ENCODE measurements at places on chromosomes 13 and 19.

DNA sequence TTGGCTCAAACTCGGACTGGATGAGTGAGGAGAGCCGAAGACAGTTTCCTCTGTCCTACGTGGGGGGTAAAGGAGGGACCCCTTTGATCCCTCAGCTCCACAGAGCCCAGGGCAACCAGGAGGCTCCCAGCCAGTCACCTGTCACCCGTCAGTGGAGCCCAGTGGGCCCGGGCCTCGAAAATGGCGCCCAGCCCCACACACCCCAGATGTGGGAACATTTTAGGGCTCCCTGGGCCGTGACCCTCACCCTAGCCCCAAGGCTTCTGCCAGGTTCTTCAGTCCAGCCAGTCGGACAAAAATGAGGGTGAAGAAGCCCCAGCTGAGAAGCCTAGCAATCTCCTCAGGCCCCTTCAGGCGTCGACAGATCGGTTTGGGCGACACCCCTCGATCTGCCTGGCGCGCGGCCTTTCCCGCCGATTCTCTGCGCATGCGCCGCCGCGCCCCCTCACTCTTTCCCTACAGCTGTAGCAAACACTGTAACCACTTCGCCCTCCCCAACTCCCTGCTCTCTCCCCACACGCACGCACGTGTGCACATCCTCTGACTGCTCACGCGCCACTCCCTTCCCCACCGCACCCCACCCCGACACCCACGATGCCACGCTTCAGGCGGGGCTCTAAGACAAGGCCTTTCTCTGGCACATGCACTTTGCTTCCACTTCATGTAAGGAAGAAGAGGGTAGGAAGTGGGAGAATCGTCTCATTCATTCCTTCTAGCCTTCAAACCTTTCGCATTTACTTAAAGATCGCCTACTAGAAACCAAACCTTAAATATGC lies at the start of gene SLC6A16:
Gene SLC6A16 (minus strand): TSS at position 391 of the 776 bp plus-strand sequence. CDS start 13,844 bp downstream, outside the sequence.
- DNase-seq = no peak

GRCh38 chr13:110307767-110308655 lies 927 bp downstream of the COL4A2 start:
- DNase-seq = peak; percentile 62

GRCh38 chr13:38166116-38166515 lies 183.5 kb upstream of the UFM1 start:
- DNase-seq = no peak

DNA sequence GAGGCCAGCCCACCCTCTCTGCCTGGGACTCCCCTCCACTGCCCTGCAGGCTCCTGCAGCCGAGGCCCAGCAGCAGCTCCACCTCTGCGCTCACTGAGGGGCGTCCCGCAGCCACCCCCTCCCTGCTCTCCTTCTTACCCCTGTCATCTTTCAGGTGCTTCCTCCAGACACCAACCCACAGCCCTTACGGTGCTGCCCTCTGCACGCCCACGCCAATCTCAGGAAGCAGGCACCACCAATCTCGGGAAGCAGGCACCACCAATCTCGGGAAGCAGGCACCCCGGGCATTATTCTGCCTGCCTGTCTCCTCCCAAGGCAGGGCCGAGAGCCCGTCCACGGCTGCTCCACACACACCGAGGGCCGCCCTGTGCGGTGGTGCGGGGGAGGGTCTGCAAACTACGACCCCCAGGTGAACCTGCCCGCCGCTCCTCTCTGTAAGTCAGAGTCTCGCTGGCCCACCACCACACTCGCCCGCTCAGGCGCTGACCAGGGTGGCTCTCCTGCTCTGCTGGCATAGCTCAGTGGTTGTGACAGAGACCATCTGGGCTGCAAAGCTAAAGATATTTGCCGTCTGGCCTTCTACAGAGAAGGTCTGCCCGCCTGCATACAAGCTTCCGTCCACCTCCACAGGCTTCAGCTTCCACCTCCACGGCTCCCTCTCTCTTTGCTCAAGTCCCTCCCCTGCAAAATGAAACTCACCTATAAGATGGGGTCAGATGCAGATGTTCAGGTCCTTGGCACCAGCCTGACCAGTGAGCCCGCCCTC lies 2.9 kb downstream of the LSM7 start:
- DNase-seq = no peak

DNA sequence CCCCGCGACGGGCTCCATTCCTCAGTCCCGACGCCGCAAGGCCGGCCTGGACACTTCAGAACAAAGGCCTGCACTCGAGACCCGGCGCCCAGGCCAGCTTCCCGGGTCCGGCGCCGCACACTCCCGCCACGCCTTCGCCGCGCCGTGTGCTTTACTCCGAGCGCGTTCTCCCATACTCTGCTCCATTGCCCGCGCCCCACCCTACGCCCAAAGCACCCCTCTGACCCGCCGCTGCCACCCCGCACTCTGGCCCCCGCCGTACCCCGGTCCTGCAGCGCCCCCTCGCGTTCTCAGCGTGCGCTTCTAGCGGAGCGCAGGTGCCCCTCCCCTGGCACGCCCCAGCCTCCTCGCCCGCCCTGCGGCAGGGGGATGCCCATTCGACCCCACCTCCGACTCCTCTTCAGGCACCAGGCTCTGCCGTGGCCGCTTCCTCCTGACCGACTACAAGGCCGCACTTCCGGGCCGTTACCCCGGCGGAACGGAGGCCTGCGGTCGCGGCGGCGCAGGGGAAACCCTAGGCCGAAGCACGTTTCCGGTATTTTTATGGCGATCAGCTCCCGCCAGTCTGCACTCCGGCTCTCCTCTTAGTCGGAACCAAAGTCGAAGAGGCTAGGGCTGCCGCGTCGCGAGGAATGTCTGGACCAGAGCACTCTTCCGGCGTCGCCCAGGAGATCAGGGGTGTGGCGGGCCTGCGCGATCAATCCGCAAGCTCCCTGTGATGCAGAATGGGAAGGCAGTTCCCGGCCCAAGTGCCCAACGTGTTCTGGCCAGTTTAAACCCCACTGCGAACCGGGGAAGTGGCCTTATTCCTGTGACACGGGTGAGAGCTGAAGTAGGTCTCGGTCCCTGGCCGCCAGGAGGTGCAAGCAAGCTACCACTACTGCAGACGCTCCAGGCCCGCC lies at the start of gene ZBTB45:
Gene ZBTB45 (minus strand): TSS at position 456 of the 902 bp plus-strand sequence. CDS start 2,137 bp downstream, outside the sequence.
- DNase-seq = peak; percentile 94

DNA sequence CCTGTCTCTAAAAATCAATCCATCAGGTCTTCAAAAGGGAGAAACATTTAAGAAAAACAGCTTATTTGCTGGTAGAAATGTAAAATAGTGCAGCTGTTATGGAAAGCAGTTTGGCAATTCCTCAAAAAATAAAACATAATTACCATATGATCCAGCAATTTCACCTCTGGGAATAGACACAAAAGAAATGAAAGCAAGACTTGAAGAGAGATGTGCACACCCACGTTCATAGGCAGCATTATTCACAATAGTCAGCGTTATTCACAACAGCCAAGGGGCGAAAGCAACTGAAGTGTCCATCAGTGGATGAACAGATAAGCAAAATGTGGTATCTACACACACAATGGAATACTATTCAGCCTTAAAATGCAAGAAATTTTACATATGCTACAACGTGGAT lies 45.1 kb upstream of the DOCK9 start:
- DNase-seq = no peak

DNA sequence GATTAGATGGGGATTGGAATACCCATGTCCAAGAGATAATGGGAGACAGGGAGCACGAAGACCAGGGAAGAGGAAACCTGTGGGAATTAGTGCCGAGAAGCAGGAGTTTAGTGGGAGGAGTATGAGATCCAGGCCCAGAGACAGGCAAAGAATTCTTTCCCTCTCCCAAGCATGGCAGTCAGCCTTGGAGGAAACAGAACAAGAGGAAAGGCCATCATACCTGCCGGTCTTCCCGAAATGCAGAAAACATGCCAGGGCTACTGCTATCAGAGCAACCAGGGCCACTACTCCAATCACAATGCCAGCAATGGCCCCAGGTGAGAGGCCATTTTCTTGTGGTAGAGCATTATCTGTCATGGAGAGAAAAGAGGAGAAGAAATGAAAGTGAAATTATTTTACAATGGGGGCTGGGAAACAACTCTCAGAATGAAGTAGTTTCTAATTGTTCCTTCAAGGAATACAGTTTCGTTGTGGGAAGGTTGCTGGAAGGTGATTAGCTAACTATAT lies 16.1 kb downstream of the CEACAM1 start:
- DNase-seq = no peak

DNA sequence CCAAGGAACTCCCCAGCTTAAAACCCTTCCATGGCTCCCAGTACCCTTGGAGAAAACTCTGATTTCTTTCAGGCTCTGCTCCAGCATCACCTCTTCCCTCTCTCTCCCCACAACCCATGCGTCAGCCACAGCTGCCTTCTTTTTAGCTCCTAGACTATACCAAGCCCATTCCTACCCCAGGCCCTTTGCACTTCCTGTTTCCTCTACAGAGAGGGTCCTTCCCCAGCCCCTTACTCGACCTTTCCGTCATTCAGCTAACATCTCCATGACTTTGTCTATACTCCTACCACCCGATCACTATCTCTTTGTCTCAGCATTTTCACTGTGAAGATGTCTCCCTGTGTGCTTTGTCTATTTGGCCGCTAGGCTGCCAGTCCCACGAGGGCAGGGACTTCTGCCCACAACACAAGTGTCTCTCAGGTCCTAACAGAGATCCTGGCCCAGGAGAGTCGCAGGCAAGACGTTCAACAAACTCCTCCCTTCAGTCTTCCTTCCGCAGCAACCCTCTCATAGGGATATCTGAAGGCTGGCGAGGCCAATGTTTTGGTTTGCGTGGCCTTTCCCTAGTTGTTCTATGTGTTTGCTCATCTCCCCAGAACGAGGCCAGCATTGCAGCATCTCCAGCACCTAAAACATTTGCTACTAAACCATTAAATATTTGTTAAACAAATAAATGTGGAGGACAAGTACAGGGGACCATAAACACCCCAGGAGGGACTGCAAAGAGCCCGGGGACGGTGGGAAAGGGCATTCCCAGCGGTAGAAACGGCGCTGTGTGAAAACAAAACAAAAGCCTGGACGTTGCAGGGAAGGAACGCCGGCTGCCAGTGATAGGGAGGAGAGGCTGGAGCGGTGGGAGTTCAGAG lies 816 bp downstream of the CCNP start:
- no peak for DNase-seq

DNA sequence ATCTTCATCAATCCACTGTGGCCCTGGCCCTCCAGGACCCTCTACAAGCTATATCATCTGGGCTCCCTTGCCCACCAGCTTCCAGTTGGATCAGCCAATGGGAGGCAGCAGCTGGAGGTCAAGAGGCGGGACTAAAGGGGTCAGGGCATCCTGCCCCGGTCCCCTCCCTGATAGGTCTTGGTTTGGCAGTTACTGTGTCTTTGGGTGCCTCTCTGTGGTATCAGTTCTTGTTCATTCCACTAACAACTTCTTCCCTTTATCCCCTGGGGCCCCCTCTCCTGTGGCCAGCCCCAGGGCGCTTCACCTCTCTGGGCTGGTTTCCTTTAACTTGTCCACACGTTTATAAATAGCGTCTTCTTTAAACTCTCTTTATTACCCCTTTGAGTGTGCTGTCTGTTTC lies 83.6 kb downstream of the DCT start:
- no peak for DNase-seq

DNA sequence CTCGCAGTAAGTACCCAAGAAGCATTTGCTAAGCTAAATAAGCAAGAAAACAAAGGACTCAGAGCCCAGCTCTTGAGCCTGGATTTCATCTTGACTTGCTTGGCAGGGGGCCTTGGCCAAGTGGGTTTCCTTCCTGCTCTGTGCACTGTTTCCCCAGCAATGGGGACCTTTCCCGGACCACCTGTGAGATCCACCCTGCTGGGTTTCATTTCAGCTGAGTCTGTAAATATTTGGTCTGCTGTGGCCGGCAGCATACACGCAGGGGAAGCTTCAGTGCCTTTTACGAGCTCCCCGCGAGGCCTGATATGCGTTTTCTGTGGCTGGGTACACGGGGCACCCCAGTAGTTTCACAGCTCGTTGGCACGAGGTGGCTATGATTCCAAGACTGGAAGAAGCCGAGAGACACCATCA lies 12.4 kb upstream of the TINCR start:
- DNase-seq = no peak

GRCh38 chr13:23656637-23657371 lies 86.6 kb downstream of the TNFRSF19 start:
- no peak for DNase-seq

GRCh38 chr13:49060678-49061387 lies 85.1 kb downstream of the FNDC3A start:
- DNase-seq = no peak

- no peak for DNase-seq
Observed at GRCh38 chr13:52651897-52652195, 790 bp upstream of the SUGT1 start.

- DNase-seq = no peak
Observed at GRCh38 chr13:51681037-51681678, 96.9 kb downstream of the WDFY2 start.

DNA sequence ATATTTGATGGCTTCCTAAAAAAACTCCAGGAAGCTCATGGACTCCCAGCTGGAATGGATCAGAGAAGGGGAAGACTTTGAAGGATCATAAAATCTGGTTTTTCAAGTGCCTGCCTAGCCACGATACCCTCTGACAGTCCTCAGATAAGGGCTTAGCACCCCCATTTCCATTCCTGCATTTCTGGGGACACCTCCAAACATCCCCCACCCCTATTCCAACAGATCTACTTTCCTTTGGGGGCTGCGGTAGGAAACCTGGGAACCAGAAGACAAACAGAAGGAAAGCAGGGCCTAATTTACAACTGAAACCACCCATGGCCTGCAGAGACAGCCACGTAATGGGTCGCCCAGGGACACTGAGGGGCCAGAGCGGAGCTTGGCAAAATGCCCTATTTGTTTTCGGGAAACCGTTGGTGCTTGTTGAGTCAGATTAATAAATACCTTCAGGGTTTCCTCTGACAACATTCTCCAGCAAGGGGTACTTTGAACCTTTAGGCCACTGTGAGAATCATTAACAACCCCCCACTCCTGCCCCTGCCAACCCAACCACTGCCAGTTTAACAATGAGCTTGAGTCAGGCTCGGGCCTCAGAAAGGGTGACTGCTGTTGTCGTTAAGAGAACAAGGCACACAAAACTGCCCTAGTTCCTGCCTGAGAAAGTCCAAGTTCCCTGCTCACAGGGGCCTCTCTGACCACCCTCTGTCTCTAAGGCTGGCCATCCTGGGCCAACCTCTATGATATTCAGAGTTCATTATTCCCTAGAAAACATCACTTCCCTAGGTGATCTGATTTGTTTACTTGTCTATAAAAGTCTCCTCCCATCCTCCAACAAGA lies 23.5 kb downstream of the RHPN2 start:
- DNase-seq = no peak

DNA sequence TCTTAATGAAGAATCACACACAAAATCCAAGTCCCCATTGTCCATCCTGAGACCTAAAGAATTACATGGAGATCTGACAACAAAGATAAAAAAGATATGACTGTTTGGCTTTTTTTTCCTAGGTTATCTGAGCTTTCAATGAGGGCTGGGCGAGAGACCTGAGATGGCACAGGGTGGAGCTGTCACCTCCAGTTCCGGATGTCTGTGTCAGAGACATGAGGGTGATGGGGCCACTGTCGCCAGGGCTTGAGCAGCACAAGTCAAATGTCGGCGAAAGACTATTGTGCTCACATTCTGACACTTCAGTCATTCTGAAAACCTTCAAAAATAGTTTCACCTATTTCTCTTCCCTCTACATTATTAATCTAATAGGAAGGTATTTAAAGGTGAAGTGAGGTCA lies 65.7 kb downstream of the SLC7A1 start:
- no peak for DNase-seq
